SK-N-SH (cell line): ENCODE measurements at places on chromosomes 13 and 19.
A peak's percentile ranks its signal among the peaks of the same experiment; 100 is the strongest.

- no peak for DNase-seq
Measured at GRCh38 chr13:84978851-84979250, 820.4 kb downstream of the SLITRK6 start.

DNA sequence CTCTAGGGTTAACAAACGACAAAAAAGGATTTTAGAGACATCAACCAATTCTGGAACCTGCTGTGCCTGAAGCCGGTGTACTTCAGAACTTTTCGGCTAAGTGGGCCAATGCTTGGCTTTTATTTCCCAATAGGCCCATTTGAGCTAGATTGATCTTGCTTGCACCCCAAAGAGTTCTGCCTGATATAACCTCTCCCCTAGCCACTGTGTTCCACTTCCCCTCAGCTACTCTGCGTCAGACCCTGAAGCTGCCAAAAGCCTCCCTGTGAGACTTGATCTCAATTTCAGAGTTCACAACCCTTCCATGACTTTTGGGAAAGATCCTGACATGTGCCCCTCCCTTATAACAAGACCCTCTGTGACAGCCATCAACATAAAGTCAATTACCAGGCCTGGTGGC lies 5.6 kb upstream of the SIGLEC14 start:
- DNase-seq: no peak

- no peak for DNase-seq
Measured at GRCh38 chr13:91643394-91643793, 245.0 kb downstream of the GPC5 start.

GRCh38 chr19:51025809-51026553 lies 435 bp downstream of the KLK11 start:
- peak; percentile 14 for DNase-seq

DNA sequence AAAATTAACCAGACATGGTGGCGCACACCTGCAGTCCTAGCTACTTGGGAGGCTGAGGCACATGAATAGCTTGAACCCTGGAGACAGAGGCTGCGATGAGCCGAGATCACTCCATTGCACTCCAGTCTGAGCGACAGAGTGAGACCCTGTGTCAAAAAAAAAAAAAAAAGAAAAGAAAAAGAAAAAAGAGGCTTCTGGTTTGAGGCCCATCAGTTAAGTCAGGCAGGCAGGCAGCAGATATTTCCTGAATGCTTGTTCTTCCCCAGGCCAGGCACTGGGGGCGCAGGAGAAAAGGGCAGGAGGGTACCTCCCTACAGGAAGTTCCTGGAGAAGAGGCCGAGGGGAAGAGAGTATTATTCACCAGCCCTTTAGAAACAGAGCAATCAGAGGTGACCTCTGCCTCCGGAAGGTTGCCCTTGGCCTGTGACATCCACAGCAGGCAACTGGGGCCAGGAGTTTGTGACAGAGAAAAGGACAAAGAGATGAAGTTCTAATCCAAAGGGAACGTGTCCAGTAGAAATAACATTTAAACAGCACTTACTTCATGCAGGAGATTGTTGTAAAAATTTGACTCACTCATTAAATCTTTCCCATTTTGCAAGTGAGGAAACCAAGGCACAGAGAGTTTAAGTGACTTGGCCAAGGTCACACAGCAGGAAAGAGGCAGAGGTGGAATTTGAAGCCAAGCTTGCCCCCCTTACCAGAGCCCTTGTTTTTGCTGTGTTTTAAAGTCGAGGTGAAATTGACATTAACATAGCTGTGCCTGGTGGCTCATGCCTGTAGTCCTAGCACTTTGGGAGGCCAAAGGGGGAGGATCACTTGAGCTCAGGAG lies 4.3 kb upstream of the RLN3 start:
- peak; percentile 81 for DNase-seq

DNA sequence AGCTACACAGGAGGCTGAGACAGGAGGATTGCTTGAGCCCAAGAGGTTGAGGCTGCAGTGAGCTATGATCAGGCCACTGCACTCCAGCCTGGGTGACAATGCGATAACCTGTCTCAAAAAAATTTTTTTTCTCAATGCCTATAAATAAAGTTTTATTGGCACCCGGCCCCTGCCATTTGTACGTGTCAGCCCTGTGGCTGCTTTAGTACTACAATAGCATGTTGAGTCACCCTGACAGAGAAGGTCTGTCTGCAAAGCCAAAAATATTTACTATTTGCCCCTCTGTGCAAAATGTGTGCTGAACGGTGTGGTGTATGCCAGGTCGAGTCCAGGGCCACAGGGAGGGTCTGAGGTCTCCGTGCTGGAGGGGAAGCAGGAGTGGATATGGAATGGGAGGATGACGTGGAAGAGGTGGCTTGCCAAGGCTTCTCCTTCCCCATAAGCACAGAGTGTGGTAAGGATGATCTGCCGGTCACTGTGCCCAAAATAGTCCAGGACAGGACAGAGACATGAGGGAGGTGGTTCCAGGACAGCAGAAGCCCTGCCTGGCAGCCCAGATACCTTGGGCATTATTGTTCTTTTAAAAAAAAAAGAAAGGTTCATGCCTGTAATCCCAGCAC lies 10.0 kb downstream of the NMRK2 start:
- no peak for DNase-seq

DNA sequence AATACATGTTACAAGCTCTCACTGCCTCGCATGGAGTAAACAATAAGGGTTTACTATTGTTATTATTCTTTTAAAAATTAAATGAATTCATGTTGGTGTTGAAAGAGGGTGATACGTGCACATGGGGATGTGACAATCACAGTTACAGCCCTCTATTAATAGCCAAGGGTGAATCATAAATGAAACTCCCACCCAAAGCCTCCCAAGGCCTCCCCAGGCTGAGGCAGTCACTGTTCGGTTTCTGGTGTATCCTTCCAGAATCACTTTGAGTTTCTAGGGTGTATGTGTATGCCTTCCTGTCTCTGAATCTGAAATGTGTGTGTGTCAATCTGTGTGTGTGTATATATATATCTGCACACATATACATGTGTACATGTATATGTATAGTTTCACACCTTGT lies 73.4 kb downstream of the AKAP11 start:
- no peak for DNase-seq
